ENCODE measurements at places on chromosomes 11 and 22. TPM values are rescaled to one million over a fixed set of nuclear protein-coding genes. Genes with fewer than 3 reads are reported as not detected.

The ISX gene
- polyA plus RNA-seq: not detected

DNA sequence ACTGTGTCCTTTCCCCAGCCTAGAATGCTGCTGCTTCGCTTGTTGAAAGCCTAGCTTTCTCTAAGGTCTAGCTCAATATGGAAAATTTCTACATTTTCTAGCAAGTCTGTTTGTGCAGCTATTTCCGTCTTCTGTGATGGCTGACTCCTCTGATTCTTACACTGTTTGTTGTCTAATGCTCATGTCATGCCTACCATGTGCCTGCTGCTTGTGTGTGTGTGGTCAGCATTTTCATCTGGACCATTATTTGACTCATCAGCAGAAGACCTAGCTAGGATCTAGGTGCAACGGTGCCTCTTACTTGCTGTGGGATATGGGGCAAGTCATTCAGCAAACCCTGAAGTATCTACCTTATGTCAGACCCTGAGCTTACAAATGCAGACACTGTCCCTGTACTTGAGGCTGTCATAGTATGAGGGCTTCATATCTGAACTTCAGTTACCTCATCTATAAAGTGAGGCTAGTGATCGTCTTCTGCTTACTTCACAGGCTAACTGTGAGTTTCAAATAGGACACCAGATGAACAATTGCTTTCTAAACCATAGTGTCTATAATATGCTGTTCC is 86.5 kb upstream of the MYO18B start:
- DNase-seq: no peak

GRCh38 chr11:119024430-119025098 is 6.0 kb downstream of the TRAPPC4 start:
- no peak for DNase-seq

The PANX3 gene
- 0.10 TPM for polyA plus RNA-seq

- DNase-seq: no peak
Measured at GRCh38 chr11:64251016-64251752, at the start of gene PLCB3. PLCB3 (plus strand) TSS chr11:64251530; CDS start chr11:64251650, 120 bp downstream.

The SERPIND1 gene
- 2.2 TPM for polyA plus RNA-seq

GRCh38 chr11:119721129-119722120 is 7.6 kb downstream of the NECTIN1 start:
- no peak for DNase-seq

The PKP3 gene
- polyA plus RNA-seq: 0.24 TPM

The LRRC74B gene
- not detected for polyA plus RNA-seq

GRCh38 chr11:92122561-92122960 is 102.1 kb upstream of the FAT3 start:
- no peak for DNase-seq
